ENCODE measurements at places on chromosomes 4 and X.

DNA sequence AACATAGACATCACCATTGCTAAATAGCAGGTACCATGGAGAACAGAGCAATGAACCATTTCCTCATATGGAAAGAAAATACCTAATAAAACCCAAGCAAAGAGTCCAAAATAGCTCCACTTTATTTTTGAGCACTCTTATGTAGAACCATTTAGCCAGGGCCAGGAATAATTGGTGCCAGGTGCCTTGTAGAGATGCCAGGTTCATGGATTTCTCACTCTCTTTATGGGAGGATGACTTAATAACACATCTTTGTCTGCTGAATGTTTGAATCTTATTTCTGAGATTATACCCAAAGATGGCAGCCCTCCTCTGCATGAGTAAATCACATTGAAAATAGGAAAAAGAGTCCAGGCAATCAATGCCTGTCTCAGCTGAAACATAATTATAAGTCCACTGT lies 212.3 kb upstream of the SFRP2 start:
- DNase-seq, result no peak

- no peak for DNase-seq
Measured at GRCh38 chr4:26127851-26128337, 192.9 kb upstream of the RBPJ start.

DNA sequence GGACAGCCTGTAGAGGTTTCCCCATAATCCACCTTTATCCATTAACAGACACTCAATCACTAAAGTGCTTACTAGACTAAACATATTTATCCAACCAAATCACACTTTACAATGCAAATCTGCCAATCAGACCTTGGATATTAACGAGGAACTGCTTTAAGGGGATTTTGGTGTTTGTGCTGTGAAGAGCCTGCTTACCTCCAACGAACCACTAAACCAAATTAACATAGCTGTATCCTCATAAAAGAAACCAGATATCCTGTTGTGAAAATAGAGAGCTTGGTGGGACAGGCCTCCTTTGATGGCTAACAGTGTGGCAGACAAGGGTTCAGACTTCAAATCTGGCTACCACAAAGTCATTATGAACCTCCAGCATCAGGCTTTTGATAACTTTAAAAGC lies 252.6 kb upstream of the HAND2 start:
- DNase-seq, result no peak

DNA sequence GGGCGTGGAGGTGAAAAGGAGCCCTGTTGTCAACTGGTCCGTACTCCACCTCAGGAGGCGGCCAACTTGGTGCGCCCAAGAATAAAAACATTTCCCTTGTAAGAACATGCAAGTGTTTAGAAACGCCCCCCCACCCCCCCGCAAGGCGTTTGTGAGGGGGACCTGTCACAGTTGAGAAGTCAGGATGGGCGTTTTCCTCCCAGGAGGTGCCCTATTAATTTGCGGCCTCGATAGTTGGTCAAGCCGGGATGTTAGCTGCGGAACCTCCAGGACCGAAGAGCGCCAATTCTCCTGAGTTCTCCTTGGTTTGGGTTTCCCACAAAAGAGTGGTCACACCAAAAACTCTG lies 651 bp upstream of the SAP30 start:
- peak; percentile 51 for DNase-seq

- no peak for DNase-seq
Measured at GRCh38 chr4:107757864-107758476, 37.9 kb upstream of the PAPSS1 start.

DNA sequence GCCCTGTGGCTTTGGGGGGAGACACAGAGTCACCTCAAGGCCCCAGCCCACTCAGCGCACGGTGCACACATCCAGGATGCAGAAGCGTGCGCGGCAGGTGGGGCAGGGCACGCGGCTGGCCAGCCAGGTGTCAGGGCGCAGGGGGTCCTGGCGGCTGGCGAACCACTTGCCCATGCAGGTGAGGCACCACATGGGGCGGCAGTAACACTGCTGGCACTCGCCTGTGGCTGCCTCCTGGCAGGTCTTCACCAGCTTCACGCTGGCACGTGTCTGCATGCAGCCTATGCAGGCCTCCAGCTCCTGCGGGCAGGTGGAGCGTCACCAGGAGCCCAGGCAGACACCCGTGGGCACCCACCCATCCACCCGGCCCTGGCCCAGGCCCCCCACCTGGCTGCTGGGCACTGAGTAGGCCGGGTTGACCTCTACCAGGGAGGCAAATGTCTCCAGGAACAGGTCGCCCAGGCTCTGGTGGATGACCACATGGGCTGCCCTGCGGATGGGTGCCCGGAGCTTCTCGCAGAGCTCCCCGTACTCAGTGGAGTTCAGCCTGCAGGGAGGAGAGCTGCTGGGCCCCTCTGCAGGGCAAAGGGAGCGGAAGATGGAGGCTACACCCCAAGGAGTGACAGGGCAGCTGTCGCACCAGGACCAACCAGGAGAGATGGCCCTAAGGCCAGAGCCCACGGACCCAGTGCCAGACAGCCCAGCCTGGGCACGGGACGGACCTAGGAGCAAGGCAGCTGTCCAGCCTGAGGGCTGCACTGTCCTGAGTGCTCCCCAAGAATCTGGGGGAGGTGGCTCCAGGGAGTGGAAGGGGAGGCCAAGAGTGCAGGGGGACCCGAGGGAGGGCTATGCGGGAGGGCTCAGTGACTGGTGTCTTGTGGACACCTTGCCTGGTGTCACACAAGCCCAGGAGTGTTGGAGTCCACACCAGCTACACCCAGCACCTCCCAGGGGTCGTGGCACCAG lies 3.7 kb downstream of the TMEM129 start:
- no peak for DNase-seq

DNA sequence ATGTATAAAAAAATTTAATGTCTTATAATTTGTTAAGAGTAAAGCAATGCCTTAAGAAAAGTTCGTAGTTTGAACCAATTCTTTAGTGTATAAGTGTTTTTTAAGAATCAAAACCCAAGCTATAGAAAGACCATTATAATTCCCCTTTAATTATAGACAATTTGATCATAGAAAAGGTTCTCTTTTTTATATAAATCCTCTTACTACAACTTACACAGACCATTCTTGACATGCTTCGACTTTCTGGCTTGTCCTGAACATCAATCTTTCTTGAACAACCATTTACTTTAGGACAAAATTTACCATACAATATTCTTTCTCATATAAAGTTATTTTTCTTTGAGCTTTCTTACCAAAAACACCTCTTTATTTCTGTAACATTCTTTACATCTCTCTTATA lies 330.5 kb upstream of the SPANXN1 start:
- no peak for DNase-seq

DNA sequence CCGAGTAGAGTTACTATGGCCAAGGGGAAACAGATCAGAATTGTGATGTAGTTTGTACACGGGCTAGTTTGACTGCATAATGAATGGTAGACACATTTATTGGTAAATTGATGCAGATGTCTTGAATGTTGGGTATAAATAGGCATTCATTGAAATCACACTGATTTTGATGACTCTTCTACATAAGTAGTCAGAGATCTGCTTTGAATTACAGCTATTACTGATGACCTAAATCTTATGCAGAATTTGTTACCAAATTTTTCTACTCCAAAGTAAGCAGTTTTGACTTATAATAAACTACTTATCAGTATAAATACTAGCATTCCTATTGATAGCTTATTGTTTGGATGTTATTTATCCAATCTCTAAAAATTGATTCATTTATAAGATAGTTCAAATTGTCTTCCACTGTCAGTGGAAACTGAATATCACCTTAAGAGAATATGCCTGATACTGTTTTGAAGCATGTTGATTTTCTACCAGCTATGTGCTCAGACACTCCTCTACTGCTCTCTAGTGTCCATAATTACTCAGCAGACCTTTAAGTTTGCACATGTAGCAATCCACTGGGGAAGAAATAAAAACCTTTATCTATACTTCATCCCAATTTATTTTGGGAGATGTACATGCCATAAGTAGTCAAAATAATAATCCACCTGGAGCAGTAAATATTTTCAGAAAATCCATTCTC lies 120.3 kb downstream of the RASL11B start:
- no peak for DNase-seq

DNA sequence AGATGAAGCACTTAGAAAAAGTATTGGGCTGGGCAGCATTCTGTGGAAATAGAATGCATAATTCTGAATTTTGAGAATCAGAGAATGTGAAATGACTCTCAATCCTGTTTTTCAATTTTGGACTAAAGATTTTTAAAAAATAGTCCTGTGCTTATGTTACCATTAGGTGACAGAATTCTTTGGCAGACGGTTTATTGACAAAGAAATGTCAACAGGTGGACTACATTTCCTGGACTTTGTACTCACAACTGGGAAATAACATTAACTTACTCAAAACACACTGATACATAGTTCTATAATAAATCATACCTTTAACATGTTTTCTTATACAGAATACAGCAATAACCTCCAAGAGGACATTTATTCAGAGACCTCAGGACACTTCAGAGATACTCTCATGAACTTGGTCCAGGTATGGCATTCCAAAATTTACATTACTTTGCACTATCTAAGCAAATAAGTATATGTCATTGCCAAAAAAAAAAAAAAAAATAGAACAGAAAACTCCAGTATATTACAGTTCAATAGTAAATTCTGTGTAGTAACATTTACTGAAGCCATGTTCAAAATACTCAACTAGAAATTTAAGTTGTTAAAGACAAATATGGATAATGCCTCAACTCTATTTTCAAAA lies 72.7 kb downstream of the ANXA10 start:
- DNase-seq, result no peak

DNA sequence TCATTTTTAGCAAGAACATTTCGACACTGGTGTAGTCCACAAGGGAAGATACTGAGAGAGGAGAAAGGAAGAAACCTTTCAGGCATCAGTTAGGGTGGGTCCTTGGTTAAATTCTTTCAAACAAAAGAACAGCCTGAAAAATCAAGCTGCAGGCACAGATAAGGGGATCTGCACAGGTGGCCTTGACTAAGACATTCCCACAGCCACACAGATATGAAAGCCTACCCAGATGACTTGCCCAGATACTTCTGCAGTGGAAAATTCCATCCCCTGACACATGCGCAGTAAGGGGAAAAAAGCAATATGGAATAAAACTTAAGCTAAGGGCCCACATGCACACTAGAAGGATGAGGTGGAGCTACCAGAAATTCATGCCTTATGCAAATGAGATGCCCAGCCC lies 8.9 kb upstream of the TMEM165 start:
- no peak for DNase-seq

DNA sequence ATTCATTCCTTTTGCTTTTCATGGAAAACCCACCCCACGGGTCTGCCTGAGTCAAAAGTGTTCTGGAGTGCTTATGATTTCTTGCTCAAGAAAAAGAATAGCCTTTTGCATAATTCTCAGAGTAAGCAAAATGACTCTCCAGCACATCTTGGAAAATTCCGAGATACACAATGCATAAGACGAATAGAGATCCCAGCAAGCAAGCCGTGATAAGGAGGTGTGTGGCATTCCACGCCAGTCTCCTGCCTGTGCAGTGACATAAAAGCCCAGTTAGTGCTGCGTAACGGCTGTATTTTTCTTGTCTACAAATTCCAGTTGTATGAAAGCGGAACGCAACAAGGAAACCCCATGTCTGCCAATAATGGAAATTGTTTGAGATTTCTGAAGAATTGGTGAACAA lies 237.9 kb upstream of the GATB start:
- no peak for DNase-seq

DNA sequence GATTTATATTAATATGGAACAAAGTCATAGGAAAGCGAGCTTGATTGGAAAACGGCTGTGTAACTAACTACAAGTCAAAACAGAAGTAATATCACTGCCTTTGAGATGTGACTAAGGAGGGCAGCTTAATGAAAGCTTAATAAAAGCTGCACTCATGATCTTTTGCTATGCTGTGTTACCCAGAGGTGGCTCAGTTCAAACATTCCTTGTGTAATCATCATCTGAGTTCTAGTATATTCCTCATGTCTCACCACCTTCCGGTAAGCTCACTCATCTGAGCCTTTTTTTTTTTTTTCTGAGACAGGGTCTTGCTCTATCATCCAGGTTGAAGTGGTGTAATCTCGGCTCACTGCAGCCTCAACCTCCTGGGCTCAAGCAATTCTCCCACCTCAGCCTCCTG lies 5.0 kb downstream of the GRPEL1 start:
- no peak for DNase-seq

- no peak for DNase-seq
Measured at GRCh38 chr4:9875516-9875915, 94.1 kb downstream of the DRD5 start.

- DNase-seq, result no peak
Measured at GRCh38 chr4:174928575-174929253, 10.6 kb downstream of the ADAM29 start.

DNA sequence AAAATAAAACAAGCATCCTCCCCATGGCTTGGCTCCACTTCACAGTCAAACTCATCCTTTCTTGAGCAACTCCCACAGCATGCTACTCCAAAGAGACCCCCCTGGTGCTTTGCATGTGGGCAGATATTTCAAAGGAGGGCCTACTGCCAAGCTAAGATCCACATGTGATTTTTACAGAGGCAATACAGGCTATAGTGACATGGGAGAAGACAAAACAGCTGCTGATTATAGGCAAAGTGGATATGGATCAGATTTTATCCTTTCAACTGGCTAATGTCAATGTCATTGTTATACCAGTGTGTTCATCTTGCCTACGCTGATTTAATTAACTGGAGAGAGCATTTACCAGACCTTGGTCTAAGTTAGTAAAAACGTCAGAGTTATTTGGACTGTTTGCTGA lies 328.3 kb downstream of the KLHL13 start:
- DNase-seq, result no peak

DNA sequence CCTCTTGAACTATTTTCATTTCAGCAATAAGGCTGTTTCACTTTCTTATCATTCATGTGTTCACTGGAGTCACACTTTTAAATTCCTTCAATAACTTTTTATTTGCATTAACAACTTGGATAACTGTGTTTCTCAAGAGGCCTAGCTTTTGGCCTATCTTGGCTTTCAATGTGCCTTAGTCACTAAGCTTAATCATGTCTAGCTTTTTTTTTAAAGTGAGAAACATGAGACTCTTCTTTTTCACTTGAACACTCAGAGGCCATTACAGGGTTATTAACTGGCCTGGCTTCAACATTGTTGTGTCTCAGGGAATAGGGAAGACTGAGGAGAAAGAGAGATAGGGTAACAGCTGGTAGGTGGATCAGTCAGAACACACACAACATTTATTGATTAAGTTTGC lies 64.0 kb upstream of the VCX2 start:
- no peak for DNase-seq

Data from activated CD4-positive, alpha-beta T cell treated with anti-CD3 and anti-CD28 coated beads, Interleukin-2, amount 50 U/mL, for 4 hours (primary cell).